ENCODE measurements at places on chromosomes 12 and 14. TPM values are rescaled to one million over a fixed set of nuclear protein-coding genes. Genes with fewer than 3 reads are reported as not detected.

Gene ABCD2
- under 0.01 TPM for total RNA-seq

Gene CEP83
- total RNA-seq, result 6.2 TPM

Gene SALL2
- 5.0 TPM for total RNA-seq

Gene LRP6
- total RNA-seq, result 56.1 TPM

Gene SLC8B1
- 18.4 TPM for total RNA-seq

Measured in smooth muscle cell of the pulmonary artery (primary cell).